Stimulated activated CD8-positive, alpha-beta memory T cell treated with anti-CD3 and anti-CD28 coated beads, Interleukin-4, amount 100 ng/mL, for 4 hours (primary cell): ENCODE measurements at places on chromosomes 2 and 18.

- DNase-seq, result no peak
These were observed 130.6 kb downstream of the ZEB2 start for GRCh38 chr2:144389151-144389929.

- DNase-seq, result no peak
These were observed 112.4 kb downstream of the FEZ2 start for GRCh38 chr2:36485521-36485920.

DNA sequence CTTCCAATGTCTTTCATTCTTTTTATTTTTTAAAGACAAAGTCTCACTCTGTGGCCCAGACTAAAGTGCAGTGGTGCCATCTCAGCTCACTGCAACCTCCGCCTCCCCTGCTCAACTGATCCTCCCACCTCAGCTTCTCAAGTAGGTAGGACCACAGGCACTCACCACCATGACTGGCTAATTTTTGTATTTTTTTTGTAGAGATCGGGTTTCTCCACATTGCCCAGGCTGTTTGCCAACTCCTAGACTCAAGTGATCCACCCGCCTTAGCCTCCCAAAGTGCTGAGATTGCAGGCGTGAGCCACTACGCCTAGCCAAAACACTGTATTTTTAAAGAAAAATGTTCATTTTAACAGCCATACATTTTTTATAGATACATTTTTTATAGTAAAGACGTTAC is 12.7 kb downstream of the GCKR start:
- DNase-seq, result no peak

- DNase-seq, result no peak
These were observed 89.4 kb upstream of the MAP2 start for GRCh38 chr2:209334188-209335017.

DNA sequence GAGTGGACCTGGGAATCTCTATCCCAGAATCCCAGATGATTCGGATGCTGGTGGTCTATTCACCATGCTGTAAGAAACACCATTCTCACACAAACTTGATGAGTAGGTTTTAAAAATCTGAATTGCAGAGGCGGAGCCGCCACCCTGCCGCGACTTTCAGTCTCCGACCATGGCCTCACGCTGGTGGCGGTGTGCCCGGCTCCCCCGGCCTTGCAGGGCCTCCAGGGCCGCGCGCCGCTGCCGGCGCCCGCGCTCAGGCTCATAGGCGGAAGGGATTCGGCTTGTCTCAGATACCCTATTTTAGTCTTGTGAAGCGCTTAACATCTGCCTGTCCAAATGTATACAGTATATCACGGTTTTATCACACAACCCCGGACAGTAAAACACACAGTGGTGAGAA is 2.6 kb upstream of the PPM1B start:
- no peak for DNase-seq

DNA sequence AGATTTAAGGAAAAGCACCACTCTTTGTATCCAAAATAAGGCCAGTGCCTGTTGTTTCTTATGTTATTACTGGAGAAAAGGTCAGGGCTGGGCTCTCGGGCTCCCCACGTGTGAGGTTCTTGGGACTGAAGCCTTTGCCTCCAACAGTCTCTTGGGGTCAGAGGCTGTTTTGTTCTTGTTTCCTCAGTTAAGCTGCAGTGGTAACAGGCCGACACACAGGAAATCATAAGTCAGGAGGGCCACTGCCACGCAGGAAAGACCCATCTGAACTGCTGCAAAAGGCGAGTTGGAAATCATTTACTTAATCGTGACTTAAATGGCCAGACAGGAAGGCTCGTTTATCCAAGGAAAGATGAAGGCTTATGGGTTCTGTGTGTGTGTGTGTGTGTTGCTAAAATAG is 30.3 kb upstream of the IL37 start:
- no peak for DNase-seq

GRCh38 chr18:26471027-26471426 is 77.3 kb downstream of the KCTD1 start:
- DNase-seq, result no peak

- no peak for DNase-seq
These were observed 233.7 kb upstream of the CWC22 start for GRCh38 chr2:180240774-180241173.
